ENCODE measurements at places on chromosomes 7 and 10. TPM values are rescaled to one million over a fixed set of nuclear protein-coding genes. Genes with fewer than 3 reads are reported as not detected.
A peak's percentile ranks its signal among the peaks of the same experiment; 100 is the strongest.

Gene LIPJ
- polyA plus RNA-seq = not detected

DNA sequence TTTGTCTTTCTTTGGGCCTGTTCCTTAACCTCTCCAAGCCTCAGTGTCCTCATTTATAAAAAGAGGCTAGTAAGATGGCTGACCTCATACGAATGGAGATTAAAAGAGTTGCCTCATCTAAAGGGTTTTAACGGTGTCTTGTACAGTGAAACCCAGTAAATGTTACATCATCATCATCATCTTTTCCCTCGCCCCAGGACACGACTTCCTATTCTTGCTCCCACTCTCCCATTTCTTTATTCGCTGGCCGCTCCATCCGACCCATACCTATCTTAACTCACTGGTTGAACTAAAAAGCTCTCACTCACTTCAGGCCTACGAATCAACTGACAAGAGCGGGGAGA is 554 bp downstream of the FRA10AC1 start:
- DNase-seq = peak; percentile 55

GRCh38 chr7:44819292-44819691 is 22.8 kb downstream of the PPIA start:
- no peak for DNase-seq

Gene NRP1
- 87.5 TPM for polyA plus RNA-seq

Gene MYL10
- not detected for polyA plus RNA-seq

DNA sequence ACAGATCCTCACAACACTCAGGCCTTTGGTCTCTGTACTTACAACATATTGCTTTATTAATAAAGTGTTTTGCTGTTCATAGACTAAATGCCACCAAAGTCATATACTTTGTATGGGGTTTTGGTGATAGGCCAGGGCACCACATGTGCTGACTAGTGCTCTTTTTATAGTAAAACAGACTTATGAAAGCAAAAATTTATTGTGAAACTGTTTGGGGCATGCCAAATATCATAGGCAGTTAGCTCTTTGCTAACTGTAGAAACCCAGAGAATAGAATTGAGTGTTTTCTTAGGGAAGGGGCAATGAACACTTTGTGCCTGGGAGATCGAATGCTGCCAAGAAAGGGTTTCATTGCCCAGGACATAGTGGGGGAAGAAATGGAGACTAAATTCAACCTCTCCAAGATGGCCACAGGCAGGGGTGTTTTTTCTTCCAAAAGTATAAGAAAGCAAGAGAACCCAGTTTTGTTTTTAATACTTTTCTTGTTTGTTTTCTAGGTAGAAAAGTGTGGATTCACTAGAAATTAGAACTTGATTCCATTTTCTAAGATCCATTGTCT is 142.7 kb downstream of the TRIL start:
- no peak for DNase-seq

GRCh38 chr7:51227861-51228260 is 88.7 kb downstream of the COBL start:
- no peak for DNase-seq

DNA sequence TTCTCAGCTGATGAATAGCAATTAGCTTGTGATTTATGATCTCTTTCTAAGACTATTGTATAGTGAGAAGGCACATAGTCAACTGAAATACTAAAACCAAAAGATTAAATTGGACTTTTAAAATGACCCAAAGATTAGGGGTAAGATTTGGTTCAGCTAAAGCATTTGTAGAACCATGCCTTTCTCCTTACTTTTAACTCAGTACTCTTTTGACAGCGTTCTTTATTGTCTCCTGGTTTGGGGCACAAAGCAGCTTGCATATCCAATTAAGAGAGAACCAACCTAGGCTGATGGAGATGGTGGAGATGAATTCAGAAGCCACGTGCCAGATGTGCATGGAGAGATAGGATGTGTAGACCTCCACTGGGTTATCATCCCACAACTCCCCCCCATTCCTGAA is 45.8 kb downstream of the FHIP2A start:
- no peak for DNase-seq

- DNase-seq = peak; percentile 45
Measured at GRCh38 chr10:96043893-96044715, 721 bp downstream of the CCNJ start.

Gene KIAA1549
- polyA plus RNA-seq = 3.2 TPM

DNA sequence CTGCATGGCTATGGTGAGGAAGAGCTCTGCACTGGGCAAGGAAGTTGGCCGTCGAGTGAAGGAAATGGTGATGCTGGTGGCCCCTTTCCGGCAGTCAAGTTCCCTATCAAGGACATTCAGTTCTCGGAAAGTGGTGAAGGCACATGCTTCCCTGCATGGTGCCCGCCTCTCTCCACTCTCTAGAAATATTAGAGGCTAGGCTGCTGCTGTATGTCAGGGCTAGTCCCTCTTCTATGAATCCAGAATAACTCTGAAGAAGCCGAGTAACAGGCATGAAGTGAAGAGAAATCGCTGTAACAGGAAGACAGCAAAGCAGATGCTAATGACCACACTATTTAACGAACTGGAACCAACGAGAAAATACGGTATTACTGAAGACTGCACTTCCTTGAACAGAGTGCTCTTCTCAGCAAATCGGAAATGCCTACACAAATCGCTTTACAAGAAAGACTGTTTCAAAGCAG is 5.4 kb downstream of the IDI1 start:
- no peak for DNase-seq

Gene MMP21
- polyA plus RNA-seq = not detected

DNA sequence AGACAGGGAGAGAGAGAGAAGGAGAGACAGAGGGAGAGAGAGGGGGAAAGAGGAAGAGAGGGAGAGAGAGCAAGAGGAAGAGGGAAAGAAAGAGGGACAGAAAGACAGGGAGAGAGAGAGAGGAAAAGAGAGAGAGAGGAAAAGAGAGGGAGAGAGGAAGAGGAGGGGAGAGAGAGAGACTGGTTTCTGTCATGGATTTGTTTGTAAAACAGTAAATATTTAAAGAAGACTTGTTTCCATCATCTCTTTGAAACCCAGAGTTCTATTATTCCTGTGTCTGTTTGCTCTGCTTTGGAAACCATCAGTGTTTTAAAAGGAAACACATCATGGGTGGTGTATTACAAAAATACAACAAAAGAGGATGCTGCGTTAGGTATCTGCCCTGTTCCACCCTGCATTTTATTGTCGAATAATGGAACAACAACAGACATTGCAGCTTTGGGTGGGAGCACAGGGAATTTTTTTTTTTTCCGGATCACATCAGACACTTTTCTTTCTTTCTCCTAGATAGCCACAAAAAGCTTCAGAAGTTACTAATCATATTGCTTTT is 150.7 kb upstream of the RSU1 start:
- DNase-seq = no peak

Gene ADGRA1
- polyA plus RNA-seq = not detected

GRCh38 chr7:115475761-115476385 is 554.0 kb downstream of the MDFIC start:
- DNase-seq = no peak

Gene CEP41
- 18.8 TPM for polyA plus RNA-seq

Gene MOSPD3
- polyA plus RNA-seq = 23.2 TPM

- DNase-seq = peak; percentile 88
Measured at GRCh38 chr7:99379043-99379577, 4.6 kb downstream of the ARPC1B start.

Gene ANKRD61
- polyA plus RNA-seq = 0.32 TPM

- no peak for DNase-seq
Measured at GRCh38 chr7:141587304-141587703, 36.1 kb downstream of the AGK start.

Gene TSPAN12
- polyA plus RNA-seq = 0.42 TPM

DNA sequence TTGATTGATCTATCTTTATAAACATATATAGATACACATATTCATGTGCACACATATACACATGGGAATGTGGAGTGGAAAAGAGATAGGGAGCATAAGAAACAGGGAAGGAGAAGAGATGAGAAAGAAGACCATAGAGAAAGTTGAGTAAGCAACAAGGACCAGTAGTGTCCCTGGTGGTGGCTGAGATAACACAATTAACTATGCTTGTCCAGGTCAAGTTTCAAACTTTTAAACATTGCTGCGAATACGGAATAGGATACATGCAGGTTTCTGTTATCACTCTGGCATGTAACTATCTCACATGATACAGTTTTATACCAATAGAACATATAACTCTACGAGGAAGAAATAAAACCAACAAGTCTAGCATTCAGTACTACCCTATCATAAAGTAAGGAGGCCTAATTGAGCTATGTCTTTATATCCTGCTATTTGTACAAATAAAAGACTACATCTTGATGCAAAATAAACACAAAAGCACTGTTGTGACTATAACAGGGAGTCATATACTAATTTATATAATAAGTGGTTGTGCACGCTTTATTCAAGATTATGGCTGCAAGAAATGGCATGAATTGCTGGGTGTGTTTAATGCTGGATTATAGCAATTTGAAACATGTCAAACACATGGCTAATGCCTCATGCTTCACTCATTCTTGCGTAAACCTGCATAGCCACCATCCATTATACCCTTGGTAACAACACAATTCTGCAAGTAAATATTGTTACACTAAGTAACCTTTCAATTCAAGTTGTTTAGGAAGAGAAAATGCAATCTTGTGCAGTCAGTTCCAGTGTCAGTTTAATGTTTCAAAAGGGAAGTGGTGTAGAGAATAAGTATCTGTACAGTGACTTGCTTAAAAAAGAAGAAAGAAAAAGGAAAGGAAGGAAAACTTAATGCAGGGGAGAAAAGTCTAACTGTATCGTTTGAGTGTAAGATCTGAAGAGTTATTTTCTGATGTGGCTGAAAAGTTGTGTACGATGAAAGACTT is 8.2 kb downstream of the FOXP2 start:
- no peak for DNase-seq

DNA sequence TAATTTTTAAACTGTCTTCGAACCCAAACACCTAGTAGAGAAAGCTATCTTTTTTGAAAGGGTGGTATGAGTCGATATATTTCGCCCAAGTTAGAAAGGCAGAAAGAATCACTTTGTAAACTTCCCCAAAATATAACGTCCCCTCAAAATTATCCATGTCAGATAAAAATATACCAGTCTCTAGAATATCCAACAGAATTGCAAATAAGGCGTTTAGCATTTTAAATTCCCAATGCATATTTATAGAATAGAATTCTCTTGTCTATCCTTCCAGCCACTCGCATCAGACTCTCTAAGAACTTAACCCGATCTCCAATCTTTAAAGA is 2.1 kb downstream of the CTBP2 start:
- DNase-seq = no peak

Gene ACSM6
- polyA plus RNA-seq = not detected

Gene GRID2IP
- polyA plus RNA-seq = not detected

DNA sequence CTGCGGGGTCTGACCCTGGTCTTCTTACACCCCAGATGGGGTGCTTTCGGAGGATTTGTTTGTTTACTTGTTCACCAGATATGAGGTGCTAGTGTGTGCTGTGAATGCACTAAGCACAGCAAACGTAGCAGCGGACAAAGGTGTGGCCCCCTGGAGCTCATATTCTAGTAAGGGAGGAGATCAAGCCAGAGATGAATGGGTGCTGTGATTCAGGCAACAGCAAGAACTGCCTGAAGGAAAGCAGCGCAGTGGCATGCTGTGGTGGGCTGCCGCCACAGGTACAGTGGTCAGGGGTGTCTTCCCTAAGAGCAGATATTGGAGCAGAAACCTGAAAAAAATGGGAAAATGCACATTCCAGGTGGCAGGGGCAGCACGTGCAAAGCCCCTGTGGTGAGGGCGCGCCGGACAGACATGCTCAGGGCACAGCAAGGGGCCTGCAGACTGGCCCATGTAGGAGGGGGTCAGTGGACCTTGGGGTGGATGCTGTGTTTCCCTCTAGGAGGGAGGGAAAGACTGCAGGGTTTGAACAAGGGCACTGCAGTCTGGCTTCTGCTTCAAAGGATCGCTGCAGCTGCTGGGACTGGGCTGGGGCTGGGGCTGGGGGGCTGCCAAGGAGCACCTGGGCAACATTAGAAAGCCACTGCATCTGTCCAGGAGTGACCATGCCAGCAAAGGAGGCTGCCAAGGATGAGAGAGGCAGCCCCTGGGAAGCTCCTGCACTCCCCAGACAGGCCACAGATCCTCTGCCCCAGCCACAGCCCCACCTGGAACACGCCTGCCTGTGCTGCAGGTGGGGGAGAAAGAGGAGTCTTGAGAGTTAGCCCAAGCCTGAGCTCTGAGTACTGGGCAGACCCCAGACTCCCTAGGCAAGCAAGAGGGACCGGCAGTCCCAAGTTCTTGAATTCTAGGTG is 927 bp upstream of the DEPP1 start:
- no peak for DNase-seq

Gene AKR1C2
- polyA plus RNA-seq = 0.99 TPM

Gene FAM25G
- polyA plus RNA-seq = not detected

- no peak for DNase-seq
Measured at GRCh38 chr7:157429001-157429679, 92.3 kb downstream of the DNAJB6 start.

GRCh38 chr7:47493976-47494911 is 87.7 kb downstream of the TNS3 start:
- no peak for DNase-seq

- DNase-seq = no peak
Measured at GRCh38 chr7:30446266-30446665, 32.3 kb downstream of the NOD1 start.

GRCh38 chr10:42941790-42942189 is 135.1 kb upstream of the RET start:
- DNase-seq = no peak

DNA sequence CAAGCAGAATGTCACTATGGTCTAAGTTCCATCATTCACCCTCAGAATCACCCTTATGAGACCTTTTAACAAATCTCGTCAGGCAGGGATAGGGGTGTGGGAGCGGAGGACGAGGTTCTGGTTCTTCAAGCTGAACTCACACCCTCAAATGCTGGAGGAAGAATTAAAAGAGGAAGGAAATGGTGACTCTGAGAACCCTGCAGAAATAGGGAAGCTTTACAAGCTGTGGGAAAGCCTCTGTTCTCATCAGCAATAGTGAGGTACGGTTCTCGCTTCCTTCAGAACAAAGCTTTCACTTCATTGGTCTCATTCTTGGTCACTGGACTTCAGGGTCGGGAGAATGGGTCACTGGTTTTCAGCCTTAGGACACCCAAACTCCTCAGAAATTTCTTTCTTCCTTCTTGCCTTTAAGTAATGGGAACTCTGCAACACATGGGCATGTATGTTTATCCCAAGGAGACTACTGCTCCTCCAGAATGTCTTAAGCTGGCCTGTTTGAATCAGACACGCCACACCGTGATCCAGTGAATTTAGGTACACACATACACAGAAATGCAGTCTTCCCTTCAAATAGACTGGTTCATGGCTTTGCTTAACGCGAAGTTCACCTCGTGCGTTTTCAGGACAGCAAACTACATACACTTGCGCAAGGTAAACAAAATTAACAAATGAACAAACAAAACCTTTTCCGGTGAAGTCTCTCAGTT is 226.0 kb downstream of the SFMBT2 start:
- DNase-seq = no peak

Gene FAM24A
- not detected for polyA plus RNA-seq

- no peak for DNase-seq
Measured at GRCh38 chr7:132083537-132084123, 492.6 kb downstream of the PLXNA4 start.

Gene OR6V1
- polyA plus RNA-seq = not detected

GRCh38 chr10:297567-297966 is 162.3 kb downstream of the ZMYND11 start:
- peak; percentile 70 for DNase-seq

Gene RAMP3
- polyA plus RNA-seq = not detected

Gene SLC26A3
- not detected for polyA plus RNA-seq

Measured in IMR-90 (cell line).